ENCODE measurements at places on chromosomes 12 and 14. TPM values are rescaled to one million over a fixed set of nuclear protein-coding genes. Genes with fewer than 3 reads are reported as not detected.
A peak's percentile ranks its signal among the peaks of the same experiment; 100 is the strongest.

DNA sequence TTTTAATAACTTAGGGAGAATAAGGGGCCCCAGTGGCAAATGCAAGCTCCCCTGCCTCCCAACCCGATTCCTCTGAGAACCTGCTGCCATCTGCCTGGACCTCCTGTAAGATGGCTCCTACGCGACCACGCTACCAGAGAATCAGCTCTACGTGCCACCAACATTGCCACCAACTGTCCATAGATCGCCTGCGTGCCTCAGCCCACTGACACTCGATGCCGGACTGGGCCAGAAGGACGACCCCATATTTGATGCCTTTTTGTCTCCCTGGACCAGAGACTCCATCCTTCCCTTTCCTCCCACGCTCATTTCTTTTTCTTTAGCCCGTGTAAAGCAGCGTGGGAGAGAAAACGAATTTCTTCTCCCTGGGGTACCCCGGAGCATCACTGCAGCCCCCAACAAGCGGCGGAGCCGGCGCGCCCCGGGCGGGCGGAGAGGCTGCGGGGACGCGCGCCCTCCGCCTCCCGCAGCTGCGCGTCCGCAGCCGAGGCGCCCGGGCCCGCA, 565 bp upstream of the KLHL42 start:
- H3K36me3 ChIP-seq: peaks cover 10% of the 10 kb centered on the region
- H3K27me3 ChIP-seq: no peaks in the 10 kb centered on the region
- no peaks in the 10 kb centered on the region for H3K4me1 ChIP-seq
- DNase-seq: peak; percentile 74

DNA sequence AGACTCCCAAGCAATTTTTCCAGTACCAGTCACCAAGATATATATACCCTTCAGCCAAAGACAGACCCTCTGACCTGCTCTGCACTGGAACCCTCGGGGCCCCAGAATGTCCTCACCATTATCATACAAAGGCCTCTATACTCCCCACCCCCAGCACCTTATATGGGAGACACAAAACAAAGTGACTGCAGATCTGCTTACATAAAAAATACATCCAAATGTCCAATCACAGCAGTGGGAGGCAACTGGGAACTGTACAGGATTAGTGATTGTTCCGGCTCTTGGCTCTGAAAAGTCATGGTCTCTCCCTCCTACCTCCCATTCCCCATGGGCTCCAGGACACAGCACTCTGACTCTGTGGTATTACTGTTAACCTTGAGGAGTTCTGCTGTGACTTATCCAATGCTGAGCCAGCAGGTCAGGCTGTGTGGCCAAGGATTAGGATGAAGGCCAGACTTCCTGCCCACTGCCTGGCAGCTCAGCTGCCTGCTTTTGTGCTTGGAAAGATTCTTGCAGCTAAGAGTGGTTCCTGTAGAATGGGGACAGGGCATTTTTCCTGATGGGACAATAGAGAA, 13.7 kb downstream of the OXA1L start:
- DNase-seq: no peak
- H3K4me1 ChIP-seq: peaks cover 8% of the 10 kb centered on the region
- H3K4me3 ChIP-seq: no peak overlapping the region
- H3K36me3 ChIP-seq: peaks cover 7% of the 10 kb centered on the region
- no peak overlapping the region for H3K27ac ChIP-seq

- no peaks in the 10 kb centered on the region for H3K27me3 ChIP-seq
- H3K4me1 ChIP-seq: no peaks in the 10 kb centered on the region
- H3K4me3 ChIP-seq: no peak overlapping the region
- no peak overlapping the region for H3K27ac ChIP-seq
- no peaks in the 10 kb centered on the region for H3K36me3 ChIP-seq
Observed at GRCh38 chr12:18139254-18139653, 49.3 kb upstream of the RERGL start.

DNA sequence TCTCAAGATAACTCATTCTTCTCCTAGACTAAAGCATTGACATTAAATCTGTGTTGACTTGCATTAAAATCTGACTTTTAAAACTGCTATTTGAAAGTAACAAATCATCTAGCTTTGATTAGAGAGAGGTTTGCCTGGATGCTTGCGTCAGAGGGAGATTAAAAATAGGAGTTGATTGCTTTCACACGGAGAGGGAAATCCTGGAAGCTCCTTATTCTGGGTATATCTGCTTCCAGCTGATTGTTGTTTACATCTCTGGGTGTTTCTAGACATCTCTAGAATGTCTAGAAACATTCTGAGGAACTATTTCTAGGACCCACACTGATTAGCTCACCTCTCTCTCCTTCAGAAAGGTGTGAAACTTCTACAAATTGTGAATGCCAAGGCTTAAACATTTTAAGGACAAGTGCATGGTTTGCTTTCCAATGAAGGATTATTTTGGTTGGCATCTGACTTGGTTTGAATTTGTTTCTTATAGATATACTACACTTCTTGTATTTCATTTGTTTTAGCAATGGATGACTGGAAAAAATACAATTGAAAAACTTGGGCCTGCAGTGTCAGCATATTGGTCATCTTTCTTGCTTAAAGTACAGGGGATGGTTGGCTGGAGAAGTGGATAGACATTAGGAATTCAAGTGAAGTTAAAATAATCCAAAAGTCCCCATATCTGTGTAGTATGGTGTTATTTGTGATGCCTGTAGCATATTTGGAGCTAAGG, 2.1 kb downstream of the DIP2B start:
- H3K27me3 ChIP-seq: no peaks in the 10 kb centered on the region
- no peak for DNase-seq
- H3K27ac ChIP-seq: no peak overlapping the region
- peaks cover 3% of the 10 kb centered on the region for H3K4me1 ChIP-seq
- H3K4me3 ChIP-seq: peak overlapping the region; percentile 93
- H3K36me3 ChIP-seq: no peaks in the 10 kb centered on the region

- H3K4me1 ChIP-seq: no peaks in the 10 kb centered on the region
- peaks cover 81% of the 10 kb centered on the region for H3K36me3 ChIP-seq
- no peak for DNase-seq
- H3K27me3 ChIP-seq: no peaks in the 10 kb centered on the region
- H3K4me3 ChIP-seq: no peak overlapping the region
Observed at GRCh38 chr12:325906-326305, 63.2 kb downstream of the KDM5A start.

SYNDIG1L gene
- total RNA-seq: 1.2 TPM

LMO3 gene
- 3.2 TPM for total RNA-seq

Measured in endodermal cell (in vitro differentiated cells).